CD8-positive, alpha-beta memory T cell (primary cell): ENCODE measurements at places on chromosomes 6 and 20. TPM values are rescaled to one million over a fixed set of nuclear protein-coding genes. Genes with fewer than 3 reads are reported as not detected.

DNA sequence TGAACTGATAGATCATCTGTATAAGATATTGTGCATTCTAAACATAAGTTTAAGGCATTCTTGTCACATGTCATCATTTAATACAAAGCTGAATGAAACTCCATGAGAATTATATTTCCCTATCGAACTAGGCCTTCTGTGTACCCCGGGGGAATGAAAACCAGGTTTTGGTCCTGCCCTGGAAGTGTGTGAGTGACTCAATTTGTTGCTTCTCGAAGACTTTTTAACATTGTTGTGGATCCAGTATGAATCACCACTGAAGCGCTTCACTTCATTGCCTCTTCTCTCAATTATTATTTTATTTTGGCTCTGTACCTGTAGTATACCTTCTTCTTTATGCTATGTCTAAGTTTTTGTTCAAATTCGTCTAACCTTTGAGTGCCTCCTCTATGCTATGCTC is 150.8 kb downstream of the GRIK2 start:
- H3K4me3 ChIP-seq: no peak overlapping the region
- DNase-seq: no peak
- no peaks in the 10 kb centered on the region for H3K4me1 ChIP-seq
- H3K36me3 ChIP-seq: no peaks in the 10 kb centered on the region

The CRISP3 gene
- total RNA-seq: not detected

DNA sequence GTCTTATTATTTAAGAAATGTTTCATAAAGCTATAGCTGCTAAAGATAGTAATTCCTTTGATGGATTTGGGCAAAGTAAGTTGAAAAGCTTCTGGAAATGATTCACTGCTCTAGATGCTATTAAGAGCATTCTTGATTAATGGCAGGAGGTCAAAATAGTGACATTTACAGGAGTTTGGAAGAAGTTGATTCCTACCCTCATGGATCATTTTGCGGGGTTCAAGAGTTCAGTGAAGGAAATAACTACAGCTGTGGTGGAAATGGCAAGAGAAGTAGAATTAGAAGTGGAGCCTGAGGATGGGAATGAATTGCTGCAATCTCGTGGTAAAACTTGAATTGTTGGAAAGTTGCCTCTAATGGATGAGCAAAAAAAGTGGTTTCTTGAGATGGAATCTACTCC is 316.1 kb downstream of the UTRN start:
- H3K4me3 ChIP-seq: no peak overlapping the region
- no peaks in the 10 kb centered on the region for H3K36me3 ChIP-seq
- no peak overlapping the region for H3K27ac ChIP-seq

DNA sequence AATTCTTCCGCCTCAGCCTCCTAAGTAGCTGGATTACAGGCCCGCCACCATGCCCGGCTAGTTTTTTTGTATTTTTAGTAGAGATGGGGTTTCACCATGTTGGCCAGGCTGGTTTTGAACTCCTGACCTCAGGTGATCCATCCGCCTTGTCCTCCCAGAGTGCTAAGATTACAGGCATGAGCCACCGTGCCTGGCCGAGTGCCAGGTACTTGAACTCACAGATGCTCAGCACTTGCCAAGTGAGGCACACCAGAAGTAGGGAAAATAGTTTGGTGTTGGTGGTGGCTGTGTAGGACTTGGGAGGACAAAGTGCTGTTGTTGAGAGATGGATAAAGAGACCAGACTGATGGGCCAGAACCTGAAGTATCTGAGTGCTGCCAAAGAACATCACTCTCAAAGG is 40.0 kb upstream of the MBOAT1 start:
- H3K4me3 ChIP-seq: no peak overlapping the region
- H3K27ac ChIP-seq: no peak overlapping the region
- DNase-seq: no peak

The CABLES2 gene
- total RNA-seq: 8.6 TPM

- H3K4me3 ChIP-seq: no peak overlapping the region
- no peak overlapping the region for H3K27ac ChIP-seq
- no peak for DNase-seq
- H3K36me3 ChIP-seq: no peaks in the 10 kb centered on the region
- no peaks in the 10 kb centered on the region for H3K27me3 ChIP-seq
Observed at GRCh38 chr20:57530327-57530981, 5.5 kb upstream of the CTCFL start.

- no peak overlapping the region for H3K27ac ChIP-seq
- no peaks in the 10 kb centered on the region for H3K27me3 ChIP-seq
- no peaks in the 10 kb centered on the region for H3K36me3 ChIP-seq
- H3K4me1 ChIP-seq: no peaks in the 10 kb centered on the region
- no peak for DNase-seq
- no peak overlapping the region for H3K4me3 ChIP-seq
Observed at GRCh38 chr6:155915651-155916050, 460.0 kb upstream of the NOX3 start.

The TRIM31 gene
- total RNA-seq: not detected
